DMS79 treated with DMSO at 0.1 percent for 48 hours (cell line): ENCODE measurements at places on chromosomes 1 and 21.
A peak's percentile ranks its signal among the peaks of the same experiment; 100 is the strongest.

GRCh38 chr1:91699339-91699974 lies 186.5 kb downstream of the TGFBR3 start:
- no peak for DNase-seq

DNA sequence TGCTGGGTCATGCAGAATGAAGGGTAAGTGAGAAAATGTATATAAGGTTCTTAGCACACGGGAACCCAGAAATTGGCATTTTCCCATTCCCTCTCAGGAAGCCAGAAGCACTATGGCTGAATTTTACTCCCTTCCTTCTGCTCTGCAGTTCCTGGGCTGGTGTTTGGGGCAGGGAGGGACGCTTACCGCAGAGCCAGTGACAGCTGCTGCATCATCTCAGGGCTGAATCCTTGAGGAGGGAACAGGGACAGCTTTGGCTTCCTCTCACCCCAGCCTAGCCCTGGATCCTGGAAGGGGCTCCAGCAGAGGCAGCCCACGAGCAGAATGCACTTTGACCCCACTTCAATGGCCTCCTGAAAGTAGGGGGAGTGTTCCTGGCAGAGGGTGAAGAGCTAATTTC lies 12.0 kb downstream of the PLA2G2D start:
- no peak for DNase-seq

GRCh38 chr1:107750364-107750959 lies 214.5 kb downstream of the VAV3 start:
- peak; percentile 60 for DNase-seq

DNA sequence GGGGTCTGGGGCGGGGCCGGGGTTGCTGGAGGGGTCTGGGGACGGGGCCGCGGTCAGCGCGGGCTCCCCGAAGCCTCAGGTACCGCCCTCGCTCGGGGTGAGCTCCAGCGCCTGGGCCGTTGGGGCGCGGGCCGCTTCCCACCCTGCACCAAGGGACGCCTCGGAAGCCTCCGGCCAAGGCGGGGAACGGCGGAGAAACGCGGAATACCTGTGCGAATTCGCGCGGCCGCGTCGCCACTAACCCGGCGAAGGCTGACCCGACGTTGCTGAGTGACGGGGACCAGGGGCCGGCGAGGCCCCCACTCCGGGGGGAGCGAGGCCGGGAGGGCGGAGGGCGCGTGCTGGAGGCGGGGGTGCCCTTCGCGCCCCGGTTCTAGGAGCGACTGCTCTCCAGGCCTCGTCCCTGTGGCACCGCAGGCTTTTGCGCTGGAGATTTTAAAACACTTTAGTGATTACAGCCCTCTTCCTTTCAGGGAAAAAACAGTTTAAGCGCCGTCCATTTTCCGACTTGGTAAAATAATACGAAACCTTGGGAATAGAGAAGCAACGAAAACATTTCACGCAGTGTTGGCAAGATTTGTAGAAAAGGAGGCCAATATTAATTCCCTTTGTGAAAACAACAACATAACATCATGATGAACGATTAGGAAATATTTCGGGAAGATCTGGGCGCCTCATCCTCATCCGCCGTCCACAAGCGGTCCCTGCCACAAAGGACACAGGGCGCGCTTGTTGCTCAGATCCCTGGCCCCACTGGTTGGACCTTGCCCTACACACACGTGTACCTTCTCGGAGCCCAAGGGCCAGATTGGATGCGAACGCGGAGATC lies 971 bp upstream of the GNG4 start:
- peak; percentile 46 for DNase-seq

GRCh38 chr1:74767490-74767889 lies 34.5 kb downstream of the TYW3 start:
- no peak for DNase-seq

DNA sequence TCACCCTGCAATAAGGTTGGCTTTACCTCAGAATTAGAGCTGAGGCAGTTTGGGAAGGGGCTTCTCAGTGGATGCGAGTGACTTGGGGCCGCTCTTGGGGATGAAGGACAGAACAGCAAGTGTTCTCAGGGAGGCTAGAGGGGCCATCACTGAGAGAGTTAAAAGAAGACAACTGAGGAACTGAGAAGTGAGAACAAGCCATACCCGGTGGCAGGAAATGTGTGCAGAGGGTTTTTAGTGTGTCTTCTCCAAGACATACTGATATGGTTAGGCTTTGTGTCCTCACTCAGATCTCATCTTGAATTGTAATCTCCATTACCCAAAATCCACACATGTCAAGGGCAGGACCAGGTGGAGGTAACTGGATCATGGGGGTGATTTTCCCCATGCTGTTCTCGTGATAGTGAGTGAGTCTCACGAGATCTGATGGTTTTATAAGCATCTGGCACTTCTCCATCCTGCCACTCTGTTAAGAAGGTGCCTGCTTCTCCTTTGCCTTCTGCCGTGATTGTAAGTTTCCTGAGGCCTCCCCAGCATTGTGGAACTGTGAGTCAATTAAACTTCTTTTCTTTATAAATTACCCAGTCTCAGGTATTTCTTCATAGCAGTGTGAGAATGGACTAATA lies 75.8 kb downstream of the PCBP3 start:
- DNase-seq = no peak

- no peak for DNase-seq
Measured at GRCh38 chr21:36545776-36546511, 66.0 kb upstream of the CLDN14 start.

GRCh38 chr1:243539636-243540035 lies 283.8 kb downstream of the SDCCAG8 start:
- DNase-seq = no peak

DNA sequence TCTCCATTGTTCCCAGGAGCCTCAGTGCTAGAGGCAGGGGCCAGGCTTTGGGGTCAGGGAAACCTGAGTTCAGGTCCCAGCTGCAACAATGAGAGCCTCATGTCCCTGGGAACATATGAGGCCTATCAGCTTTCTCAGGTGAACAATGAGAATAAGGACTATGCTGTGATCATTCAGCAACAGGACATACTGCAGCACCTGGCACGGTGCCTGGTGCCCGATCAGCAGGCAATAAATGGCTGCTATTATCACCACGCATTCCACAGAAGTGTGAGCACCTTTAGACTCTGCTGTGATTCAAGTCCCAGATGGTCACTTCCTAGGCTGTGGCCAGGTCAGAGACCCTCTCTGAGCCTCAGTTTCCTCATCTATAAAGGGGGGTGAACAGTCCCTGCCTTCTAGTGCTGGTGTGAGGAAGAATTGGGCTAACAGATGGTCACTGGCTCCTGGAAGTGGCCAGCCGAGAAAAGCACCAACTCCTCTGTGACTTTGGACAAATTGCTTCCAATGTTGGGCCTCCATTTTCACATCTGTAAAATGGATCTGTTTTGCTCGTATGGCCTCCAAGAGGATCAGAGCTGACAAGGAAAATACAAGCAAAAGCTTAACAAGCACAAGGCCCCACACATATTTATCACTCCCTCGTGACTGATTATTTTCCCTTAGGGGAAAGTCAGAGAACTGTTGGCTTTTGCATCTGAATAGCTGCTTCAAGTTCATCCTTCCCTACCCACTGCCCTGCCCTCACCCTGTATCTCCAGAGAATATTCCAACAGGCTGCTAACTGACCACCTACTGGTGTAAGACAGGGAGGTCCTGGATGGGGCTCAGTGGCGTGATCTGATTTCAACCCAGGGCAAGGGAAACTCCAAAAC lies 1.1 kb downstream of the SLC5A9 start:
- no peak for DNase-seq

DNA sequence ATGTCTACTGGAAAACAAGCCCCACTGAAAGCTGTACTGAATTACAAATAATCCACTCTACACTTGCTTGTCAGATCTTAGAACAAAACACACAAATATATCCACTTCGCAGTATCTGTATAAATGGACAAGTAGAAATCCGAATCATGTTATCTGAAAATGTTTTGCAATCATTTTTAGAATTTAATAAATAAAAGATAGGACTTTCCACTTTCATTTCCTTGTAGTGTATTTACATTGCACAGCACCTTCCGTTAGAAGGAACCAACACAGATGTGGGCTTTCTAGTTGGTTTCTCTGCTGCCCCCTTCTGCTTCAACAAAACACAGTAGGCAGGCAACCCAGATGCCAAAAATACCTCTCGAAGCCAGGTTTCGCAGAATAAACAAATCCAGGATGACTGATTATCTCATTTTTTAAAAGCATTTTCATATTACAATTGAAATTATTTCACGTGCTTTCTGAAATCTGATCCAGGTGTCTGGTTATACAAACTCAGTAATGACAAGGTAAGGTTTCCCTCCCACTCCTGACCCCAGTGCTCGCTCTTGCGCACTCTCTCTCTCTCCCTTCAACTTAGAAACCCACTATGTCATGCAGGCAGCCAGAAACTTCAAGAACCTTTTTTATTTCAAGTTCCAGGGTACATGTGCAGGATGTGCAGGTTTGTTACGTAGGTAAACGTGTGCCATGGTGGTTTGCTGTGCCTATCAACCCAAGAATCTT lies 389.9 kb downstream of the SMYD3 start:
- peak; percentile 32 for DNase-seq

DNA sequence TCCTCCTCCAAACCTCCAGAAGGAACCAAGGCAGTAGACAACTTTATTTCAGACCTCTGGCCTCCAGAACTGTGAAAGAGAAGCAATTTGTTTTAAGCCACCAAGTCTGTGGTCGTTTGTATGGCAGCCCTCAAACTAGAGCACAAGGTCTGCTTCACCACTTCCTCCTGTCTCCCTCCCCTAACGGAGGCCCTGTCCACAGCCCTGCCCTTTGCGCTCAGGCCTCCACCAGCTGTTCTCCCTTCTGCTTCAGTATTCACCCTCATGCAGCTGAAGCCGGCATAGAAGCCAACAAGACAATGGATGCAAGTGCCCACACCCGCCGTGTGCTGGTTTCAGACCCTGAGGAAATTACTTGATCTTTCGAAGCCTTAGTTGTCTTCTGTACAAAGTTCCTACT lies 364.1 kb downstream of the HHAT start:
- no peak for DNase-seq

DNA sequence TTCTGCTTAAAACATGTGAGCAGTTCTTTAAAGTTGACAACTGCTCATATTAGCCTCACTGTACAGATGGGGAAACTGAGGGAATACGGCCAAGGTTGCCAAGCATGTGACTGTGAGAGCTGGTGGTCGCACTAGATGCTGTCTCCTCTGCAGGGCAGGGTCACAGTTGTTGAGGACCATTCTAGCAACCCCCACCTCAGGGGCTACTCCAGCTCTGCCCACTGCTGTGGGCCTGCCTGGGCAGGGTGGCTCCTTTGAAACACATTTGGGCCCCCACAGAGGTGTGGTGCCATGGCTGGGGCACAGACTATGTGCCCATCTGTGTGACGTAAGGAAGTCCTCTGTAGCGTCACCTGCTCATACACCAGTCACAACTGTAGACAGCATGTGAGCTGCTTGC lies 779 bp downstream of the THEM5 start:
- no peak for DNase-seq

DNA sequence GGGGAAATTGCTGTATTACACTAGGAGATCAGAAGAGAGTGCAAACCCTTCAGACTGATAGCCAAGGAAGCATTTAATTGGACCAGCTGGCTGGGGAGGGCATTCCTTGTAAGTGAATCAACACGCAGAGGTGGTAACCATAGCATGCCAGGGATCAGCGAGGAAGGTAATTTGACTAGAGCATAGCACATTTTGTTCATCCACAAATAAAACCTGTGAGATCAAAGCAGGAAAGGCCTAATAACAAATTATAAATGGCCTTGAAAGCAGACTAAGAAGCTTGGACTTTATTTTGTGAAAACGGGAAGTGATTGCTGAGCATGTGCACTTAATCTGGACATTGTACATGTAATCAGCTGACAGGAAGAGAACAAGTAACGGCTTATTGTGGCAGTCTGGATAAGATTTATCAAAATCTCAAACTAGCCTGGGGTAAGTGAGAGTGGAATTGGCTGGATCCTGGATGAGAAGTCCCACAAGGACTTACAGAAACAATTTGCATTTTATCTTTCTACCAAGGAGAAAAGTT lies 11.7 kb upstream of the CD55 start:
- DNase-seq = no peak

GRCh38 chr1:63731117-63732043 lies 42.4 kb upstream of the ROR1 start:
- no peak for DNase-seq

- no peak for DNase-seq
Measured at GRCh38 chr21:29306920-29307319, 8.2 kb downstream of the BACH1 start.

DNA sequence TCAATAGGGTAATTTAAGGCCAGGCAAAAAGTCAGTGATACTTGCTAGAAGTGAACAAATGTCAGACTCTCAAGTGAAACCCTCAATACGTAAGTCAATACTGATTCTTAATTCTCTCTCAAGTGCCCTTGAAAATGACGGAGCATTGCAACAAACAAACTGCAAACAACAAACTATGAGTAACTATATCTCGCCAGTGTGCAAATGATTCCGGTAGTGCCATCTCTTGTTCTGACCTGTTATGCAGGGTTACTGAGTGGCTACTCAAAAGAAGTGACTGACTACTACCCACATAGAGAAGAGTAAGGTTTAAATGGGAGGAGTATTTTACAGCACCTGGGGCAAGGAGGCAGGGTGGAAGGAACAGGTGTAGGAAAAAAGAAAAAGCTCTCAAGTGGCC lies 1.6 kb downstream of the SLC19A2 start:
- peak; percentile 92 for DNase-seq

DNA sequence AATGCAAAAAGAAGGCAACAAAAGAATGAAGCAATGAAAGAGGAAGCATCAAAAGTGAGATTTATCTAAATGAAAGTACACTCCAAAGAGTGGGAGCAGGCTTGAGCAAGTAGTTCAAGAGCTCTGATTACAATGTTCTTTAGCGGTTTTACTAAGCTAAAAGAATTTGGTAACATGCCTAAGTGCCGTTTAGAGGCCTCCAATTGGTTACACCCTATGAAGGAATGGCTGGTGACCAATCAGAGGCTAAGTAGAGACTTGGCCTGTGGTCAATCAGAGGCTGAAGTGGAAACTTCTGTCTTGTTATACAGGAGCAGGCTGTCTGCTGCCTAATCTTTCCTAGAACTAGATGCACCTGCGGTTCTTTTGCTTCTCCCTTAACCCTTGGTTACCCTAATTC lies 59.1 kb downstream of the PTGFR start:
- DNase-seq = no peak

- DNase-seq = no peak
Measured at GRCh38 chr21:38734646-38735365, 70.9 kb upstream of the ETS2 start.

DNA sequence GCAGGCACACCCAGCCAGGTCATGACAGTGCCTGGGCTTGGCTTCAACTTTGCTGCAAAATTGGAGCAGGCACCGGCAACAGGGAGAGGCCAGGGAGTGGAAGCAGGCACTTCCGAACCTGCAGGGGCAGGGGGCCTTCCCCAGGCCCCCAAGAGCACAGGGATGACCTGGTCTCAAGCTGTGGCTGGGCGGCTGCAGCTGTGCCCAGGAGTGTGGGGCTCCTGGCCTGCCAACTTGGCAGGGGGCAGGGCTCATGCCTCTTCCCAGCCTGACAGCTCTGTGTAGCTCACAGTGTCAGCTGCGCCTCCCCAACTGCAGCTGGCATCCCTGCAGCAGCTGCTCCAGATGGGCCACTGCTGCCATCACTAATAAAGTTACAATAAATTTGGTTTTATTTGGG lies 51.5 kb upstream of the SCYL3 start:
- no peak for DNase-seq

- DNase-seq = no peak
Measured at GRCh38 chr1:117177376-117177775, 33.4 kb downstream of the VTCN1 start.
